ENCODE measurements at places on chromosomes 7 and 10. TPM values are rescaled to one million over a fixed set of nuclear protein-coding genes. Genes with fewer than 3 reads are reported as not detected.

JAKMIP3 gene
- 0.34 TPM for total RNA-seq

CLDN12 gene
- 11.8 TPM for total RNA-seq

VAX1 gene
- total RNA-seq = not detected

OPN1SW gene
- total RNA-seq = not detected

ADAM8 gene
- 4.1 TPM for total RNA-seq

CRHR2 gene
- total RNA-seq = 0.09 TPM

HMX3 gene
- not detected for total RNA-seq

COMMD3 gene
- 28.5 TPM for total RNA-seq

ASB10 gene
- total RNA-seq = not detected

CALML3 gene
- not detected for total RNA-seq

ZC3HAV1L gene
- total RNA-seq = 5.7 TPM

ELFN1 gene
- 0.69 TPM for total RNA-seq

ARHGEF35 gene
- 10.6 TPM for total RNA-seq

CPA2 gene
- 5,899 TPM for total RNA-seq

GPR37 gene
- 1.5 TPM for total RNA-seq

All from pancreas (tissue), 10 donors.